Sigmoid colon (tissue), 7 donors: ENCODE measurements at places on chromosomes 4 and X. TPM values are rescaled to one million over a fixed set of nuclear protein-coding genes. Genes with fewer than 3 reads are reported as not detected.

DNA sequence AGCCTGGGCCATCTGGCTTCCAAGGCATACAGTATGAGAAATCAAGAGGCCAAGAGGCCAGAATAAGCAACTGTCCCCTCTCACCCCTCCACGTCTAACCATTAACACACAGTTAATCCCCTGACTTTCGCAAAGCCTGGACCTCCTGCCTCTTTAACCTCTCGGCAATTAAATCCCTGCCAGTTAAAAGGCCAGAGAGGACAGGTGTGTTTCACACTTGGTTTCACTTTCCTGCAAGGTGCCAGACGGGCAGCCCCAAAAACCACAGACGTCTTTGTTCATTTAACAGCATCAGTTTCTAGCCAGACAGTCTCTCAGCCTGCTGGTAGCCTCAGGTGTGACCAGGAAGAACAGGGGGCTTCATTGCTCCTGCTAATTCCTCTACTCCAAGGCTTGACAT lies 91.1 kb upstream of the KIT start:
- no peak for DNase-seq

DNA sequence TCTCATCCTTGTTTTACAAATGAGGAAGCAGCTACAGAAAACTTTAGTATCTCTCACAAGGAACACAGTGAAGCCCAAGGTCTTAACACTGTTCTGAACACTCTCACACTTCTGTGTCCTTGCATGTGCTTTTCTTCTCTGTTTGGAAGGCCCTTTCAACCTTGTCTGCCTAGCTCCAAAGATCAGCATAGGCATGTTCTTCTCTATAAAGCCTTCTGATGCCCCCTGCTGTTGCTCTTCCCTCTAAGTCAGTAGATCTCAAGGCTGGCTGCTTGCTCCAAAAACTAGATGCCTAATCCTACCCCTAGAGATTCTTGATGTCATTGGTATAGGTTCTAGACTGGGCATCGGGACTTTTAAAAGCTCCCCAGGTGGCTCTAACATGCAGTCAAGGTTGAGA lies 5.9 kb downstream of the APOO start:
- peak; percentile 70 for DNase-seq

DNA sequence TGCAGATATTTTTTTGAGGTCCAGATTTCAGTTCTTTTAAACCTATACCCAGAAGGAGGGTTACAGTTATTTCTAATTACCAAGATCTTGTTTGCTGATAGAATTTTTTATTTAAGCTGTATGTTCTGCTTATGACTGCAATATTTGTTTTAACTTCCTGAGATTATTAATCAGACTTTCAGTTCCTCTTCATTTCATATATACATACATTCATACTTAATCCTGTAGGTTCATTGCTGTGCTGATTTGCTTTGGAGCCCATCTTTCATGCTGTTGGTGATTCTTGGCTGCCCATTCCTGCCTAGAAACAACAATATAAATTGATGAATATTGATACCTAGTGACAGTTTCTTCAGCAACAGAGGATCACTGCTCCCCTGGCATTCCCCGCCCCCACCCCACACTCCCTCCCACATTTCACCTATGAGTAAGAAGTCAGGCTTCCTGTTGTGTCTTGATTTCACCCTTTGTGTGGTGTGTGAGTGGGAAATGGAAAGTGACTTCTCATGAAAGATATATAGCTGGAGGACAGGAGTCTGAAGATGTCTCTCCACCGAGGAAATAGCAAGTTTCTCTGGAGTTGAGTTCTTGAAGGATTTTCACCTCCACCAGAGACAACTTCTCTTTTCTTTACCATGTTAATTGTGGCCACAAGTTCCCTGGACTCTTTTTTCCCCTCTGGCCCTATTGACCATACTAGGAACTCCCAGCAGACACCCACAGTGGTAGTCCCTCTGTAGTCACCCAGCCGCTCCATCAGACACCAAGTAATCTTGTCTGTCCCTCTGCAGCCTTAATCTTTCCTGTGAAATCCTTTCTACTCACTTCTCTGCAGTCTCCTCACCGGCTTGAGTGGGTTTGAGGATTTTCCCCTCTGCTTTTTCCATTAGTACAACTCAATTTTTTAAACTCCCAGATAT lies 118.4 kb downstream of the ASB9 start:
- DNase-seq = no peak

DNA sequence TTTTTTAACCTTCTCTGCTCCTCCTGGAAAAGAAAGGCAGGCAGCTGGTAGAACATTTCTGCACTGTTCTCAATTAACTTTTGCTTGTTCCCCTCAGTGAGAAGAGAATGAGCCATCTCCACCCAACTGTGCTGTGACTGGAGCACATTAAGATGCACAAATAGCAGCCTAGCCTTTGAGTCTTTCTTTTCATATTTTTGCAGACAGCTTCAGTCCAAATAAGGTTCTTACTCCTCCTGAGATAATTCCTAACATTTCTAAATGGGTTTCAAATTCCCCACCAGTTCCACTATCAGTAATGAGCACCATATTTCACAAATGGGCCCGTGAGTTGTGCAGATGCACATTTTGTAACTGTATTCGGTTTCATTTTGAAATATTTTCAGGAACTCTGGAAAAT lies 118.6 kb downstream of the SPCS3 start:
- no peak for DNase-seq

DNA sequence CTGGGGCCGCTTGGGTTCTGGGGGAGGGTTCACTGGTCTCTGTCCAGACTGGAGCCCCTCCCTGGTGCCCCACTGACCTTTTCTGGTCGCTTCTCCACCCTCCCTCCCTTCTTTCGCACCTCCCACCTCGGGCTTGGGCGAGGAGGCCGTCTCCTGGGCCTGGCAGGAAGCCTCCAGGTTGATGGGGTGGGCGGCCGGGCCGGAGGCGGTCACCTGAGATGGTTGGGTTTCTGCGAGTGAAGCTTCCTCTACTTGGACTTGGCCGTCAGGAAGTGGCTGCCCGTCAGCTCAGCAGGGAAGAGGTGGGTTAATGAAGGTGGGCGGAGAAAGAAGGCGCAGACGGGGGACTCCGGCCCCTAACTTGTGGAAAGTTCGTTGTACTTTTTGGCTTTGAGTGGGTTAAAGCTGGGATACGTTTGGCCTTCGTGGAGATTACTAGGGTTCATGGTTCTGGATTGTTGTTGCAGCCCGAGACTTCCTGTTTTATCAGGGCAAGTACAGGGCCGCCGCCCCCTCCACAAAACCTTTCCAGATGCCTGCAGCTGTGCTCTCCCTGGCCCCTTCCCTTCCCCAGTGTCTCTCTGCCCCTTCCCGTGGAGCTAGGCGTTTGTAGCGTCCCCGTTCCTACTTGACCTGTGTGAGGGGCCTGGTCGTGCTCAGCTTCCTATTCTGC lies 1.2 kb downstream of the AKAP17A start:
- no peak for DNase-seq

DNA sequence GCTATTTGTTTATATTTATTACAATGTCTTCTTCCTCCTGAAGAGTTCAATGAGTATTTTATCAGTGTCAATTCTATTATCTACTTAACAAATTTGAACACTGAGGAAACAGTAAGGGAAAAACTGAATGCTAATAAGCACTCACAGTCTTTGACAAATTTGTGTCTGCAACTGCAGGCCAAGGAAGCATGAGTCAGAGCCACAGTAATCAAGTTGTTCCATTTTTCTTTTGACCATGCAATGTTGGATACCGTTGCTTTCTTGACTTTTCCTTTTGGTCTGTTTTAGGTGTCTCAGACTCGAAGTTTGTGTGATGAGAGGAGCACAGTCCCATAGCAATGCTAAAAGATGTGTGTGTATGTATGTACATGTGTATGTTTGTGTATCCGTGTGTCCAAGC lies 359.6 kb downstream of the IL1RAPL1 start:
- DNase-seq = no peak

DCAF8L2 gene
- polyA plus RNA-seq = not detected

GRCh38 chrX:111375747-111376146 lies 36.2 kb downstream of the DCX start:
- no peak for DNase-seq

RHOH gene
- polyA plus RNA-seq = 2.5 TPM

CSAG2 gene
- polyA plus RNA-seq = not detected

DNA sequence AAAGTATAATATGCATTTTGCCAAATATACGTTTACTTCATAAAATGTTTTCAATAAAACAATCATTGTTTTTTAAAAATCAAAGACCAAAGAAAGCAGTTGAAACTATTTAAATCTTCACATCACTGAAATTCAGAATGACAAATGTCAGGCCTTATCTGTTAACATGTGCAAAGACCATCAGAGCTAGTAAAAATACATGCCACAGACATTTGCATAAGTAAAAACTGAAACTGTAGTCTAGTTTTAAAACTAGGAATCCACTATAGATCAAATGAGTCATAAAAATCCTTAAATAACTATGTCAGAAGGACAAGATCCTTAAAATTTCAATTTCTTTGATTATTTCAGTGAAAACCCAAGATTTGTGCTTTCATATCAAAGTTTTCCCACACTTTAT lies 24.8 kb downstream of the KLHL15 start:
- DNase-seq = no peak

GRCh38 chr4:89482251-89482650 lies 174.7 kb upstream of the GPRIN3 start:
- no peak for DNase-seq

GIMD1 gene
- not detected for polyA plus RNA-seq

FAM53A gene
- 1.4 TPM for polyA plus RNA-seq

ITIH6 gene
- polyA plus RNA-seq = not detected

DNA sequence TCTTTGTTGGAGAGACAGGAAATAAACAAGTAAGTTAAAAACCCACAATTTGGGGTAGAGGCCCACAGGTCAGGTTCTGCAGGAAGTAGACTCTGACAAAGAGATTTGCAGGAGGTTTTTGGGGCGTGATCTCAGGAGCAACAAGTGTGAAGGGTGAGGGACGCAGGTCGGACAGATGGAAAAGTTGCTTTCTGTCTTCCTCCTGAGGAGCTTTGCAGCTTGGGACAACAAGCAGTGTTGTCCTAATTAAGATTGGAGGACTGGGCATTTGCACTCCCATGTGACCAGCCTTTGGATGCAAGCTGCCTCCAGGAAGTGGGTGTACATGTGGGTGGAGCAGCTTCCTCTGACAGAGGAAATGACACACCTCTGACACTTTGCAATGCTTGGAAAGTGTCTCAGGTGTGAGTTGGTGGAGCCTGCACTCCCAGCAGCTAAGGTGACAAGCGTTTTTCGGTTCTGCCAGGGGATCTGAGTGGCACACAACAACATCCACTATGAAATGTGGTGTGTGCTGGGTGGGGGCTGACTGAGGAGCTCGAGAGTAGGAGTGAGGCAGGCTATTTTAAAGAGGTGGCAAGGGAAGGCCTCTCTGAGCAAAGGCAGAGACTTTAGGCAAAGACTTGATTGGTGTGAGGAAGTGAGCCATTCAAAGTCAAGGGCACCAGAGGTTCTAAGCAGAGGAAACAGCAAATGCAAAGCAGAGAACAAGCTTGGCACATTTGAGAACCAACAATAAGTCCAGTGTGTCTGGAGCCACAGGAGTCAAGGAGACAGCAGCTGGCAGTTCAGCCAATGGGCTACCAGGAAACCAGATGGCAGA lies 339.8 kb upstream of the GATB start:
- no peak for DNase-seq

FBXW7 gene
- 3.7 TPM for polyA plus RNA-seq

GRCh38 chr4:142698552-142698951 lies 147.5 kb downstream of the INPP4B start:
- DNase-seq = no peak

ZNF81 gene
- 0.69 TPM for polyA plus RNA-seq

- DNase-seq = no peak
Measured at GRCh38 chr4:16663732-16664131, 234.7 kb downstream of the LDB2 start.

DNA sequence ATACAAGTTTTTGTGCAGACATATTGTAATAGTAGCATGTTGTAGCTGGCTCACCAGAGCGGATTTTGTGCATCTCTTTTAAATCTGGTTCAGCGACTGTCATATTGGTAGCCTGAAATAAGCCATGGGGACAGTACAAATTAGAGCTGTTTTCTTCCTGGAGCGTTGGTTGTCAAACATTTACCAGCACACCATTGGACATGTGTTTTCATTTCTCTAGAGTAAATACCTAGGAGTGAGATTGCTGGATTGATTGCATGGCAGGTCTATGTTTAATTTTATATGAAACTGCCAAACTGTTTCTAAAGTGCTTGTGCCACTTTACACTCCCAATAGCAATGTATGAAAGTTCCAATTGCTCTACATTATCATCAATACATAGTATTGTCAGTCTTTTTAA lies 2.6 kb upstream of the ARAF start:
- no peak for DNase-seq
